ENCODE measurements at places on chromosomes 3 and 15. TPM values are rescaled to one million over a fixed set of nuclear protein-coding genes. Genes with fewer than 3 reads are reported as not detected.

GRCh38 chr3:87900061-87900460 lies 158.7 kb downstream of the CGGBP1 start:
- no peak for ATAC-seq

GRCh38 chr15:81301815-81302399 lies 22.0 kb downstream of the STARD5 start:
- peak; percentile 22 for ATAC-seq

PLS1 gene
- 12.5 TPM for total RNA-seq

DNA sequence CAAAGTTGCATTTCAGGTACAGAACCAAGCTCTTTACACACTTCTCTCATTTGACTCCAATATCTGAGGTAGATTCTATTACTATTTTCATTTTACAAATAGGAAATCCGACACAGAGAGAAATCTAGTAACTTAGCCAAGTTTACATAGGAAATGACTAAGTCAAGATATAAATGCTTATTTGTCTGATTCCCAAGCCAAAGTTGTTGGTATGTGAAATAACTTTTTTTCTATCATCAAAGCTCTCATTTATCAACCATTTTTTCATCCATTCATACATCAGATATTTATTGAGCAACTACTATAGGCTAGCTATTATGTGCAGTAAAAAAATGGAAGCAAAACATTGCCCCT lies 89.2 kb upstream of the MITF start:
- ATAC-seq = no peak
